ENCODE measurements at places on chromosomes 7 and 10.

GRCh38 chr10:16689227-16689626 is 128.0 kb downstream of the RSU1 start:
- DNase-seq = no peak

- no peak for DNase-seq
Observed at GRCh38 chr7:131320603-131321002, 7.1 kb upstream of the MKLN1 start.

GRCh38 chr10:16856567-16856966 is 39.3 kb upstream of the RSU1 start:
- no peak for DNase-seq

- no peak for DNase-seq
Observed at GRCh38 chr10:128062881-128063563, 63.2 kb downstream of the MKI67 start.

DNA sequence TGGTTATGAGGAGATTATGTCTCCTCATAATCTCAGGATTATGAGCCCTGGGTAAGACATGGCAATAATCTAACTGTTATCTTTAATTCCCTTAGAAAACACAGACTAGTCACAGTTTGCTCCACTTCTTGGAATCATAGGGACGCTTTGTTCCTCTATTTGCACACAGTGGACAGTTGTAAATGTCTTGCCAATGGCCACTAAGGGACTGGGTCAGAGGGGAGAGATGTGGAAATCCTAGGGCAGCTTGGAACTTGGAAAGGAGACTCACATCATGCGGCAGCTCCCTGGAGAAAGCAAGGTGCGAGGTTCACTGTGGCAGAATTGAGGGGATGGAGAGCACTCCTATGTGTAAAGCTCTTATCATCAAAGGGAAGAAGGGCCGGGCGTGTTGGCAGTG is 266.1 kb downstream of the PRPF18 start:
- no peak for DNase-seq

DNA sequence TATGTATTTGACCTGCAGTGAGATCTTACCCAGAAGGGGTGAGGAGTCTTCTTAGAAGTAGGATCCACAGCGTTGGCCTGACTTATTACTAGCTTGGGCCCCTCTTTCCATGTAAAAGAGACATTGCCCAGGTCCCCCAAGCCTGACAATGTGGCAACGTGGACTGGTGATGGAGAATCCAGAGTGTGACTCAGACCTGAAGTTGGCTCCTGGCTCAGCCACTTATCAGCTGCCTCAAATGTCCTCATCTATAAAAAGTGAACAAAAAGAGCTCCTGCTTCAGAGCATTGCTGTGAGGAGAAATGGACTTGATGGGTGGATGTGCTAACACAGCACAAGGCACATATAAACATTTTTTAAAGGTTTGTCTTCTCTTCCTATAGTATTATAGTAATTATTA is 35.4 kb upstream of the TECTB start:
- DNase-seq = no peak

- DNase-seq = no peak
Observed at GRCh38 chr10:123101872-123102271, 33.9 kb upstream of the HMX3 start.

DNA sequence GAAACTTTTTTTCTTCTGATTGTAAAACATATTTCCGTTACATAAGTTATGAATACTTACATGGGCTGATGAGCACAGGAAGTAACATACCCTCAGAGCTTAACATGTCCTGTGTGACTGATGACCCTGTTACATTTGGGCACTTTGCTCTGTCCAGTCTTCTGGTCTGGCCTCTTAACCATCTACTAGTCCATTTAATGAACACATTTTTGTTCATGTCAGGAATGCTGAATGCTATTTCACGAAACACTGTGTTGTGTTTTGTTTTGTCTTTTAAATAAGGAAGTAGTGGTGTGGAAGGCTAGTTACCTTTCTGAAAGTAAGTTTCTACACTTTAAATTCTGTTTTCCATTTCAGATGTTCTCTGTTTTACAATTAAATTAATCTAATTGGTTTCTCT is 77.7 kb downstream of the RBM33 start:
- no peak for DNase-seq

DNA sequence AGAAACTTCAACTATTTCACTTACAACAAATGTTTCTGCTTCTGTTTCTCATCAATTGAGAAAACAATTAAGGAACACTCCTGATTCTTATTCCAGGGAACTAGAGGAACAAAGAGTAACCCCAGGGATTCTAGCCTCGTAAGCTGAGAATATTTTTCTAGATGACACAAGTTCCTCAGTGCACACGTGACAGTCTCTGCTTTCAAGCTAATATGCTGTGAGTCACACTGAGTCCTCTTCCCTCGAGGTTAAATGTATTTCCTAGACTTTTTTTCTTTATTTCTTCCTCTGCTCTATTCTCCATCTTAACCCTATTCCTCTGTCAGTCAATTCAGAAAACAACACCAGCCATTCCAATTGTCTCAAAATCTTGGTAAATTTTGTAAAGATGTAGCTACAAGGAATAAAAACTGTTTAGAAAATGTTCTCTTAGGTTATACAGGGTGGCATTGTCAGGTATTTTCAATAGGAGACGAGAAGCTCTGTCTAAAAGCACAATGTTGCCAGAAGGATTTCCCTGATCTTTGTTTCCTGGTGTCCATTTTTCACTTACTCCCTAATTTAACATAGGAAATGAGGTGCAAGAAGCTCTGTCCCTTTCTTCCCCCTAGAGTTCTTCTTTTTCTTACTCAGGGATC is 5.8 kb upstream of the C1GALT1 start:
- no peak for DNase-seq

GRCh38 chr7:157597562-157597961 is 260.8 kb downstream of the DNAJB6 start:
- no peak for DNase-seq

DNA sequence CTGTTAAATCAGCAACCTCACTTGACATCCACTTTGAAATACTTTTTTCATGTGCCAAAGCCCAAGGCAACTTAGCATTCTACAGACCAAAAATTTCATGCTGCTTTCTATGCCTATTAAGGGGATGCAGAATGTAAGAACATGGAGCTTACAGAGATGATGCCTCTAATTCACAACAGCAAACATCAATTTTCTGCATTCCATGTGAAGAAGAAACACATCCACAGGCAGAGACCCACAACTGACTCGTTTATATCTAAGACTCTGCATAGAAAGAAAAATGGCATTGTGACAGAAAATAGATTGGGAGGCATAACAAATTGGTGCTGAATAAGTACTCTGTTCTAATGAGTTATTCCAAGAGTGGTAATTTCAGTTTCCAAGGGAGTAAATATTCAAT is 107.6 kb downstream of the SGMS1 start:
- DNase-seq = no peak

DNA sequence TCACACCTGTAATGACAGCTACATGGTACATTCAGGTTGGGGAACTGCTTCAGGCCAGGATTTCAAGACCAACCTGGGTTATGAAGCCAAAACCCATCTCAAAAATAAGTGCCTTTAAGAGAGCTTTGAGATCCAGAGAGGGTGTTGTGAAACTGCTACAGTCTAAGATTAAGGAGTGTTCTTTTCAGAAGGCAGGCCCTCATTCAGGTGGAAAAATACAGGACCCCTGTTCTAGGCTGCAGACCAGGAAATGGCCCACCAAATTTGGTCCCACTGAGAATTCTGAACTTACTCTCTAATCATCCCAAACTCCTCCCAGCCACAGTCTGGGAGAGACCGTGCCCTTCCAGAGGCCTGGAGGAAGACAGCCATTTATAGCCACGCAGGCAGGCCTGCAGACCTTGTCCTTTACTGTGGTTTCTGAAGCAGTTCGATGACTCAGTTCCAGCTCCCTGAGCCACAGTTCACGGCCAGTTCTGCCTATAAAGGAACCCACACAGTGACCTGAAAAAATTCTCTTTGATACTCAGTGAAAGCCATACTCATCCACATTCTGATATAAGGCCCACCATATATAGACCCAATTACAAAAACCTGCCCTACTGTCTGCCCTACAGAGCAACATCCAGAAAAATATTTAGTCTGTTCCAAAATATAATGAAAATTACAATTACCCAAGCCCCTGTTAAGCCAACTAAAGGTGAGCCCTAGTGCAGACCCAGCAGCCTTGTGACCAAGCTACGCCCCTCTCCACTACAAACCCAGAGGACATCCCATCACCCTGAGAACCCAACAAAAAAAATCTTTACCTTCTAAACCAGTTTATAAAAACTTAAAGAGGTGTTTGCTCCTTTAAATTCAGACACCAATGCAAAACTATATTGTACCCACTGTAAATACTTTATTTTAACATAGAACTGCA is 21.2 kb downstream of the ZNF680 start:
- no peak for DNase-seq

GRCh38 chr10:58757352-58758065 is 244.8 kb downstream of the BICC1 start:
- DNase-seq = no peak

DNA sequence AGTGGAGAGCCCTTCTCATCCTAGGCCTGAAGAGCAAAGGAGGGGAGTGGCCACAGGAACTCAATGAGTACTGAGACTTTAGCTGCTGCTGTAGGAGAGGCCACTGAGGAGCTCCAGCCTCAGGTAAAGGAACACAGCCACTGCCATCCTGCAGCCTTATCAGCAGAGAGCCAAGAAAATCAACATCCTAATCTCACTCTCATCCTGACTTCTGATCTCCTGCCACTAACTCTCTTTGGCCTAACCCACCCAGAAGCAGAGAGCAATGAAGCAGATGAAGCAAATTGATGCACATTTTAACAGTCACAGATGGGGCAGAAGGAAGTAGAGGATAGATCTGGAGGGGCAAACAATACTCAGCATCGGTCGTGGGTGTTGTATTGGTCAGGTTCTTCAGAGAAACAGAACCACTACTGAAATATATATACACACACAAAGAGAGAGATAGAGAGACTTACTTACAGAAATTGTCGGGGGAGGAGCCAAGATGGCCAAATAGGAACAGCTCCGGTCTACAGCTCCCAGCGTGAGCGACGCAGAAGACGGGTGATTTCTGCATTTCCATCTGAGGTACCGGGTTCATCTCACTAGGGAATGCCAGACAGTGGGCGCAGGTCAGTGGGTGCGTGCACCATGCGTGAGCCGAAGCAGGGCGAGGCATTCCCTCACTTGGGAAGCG is 297.6 kb downstream of the MTERF1 start:
- no peak for DNase-seq

DNA sequence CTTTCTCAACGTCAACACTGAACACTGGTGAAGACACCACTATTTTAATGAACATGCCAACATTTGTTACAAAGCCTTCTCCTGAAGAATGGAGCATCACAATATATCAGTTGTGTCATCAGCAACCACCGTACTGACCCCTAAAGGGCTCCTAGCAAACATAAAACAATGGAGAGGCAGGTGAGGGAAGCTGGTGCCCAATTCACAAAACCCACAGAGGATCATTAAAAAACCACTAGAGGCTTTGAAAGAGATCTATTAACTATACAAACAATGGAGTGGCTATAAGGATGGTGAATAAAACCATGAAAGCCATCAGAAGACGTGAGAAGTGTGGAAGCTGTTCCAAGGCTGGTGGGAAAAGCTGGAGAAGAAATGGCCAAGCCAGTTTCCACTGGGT is 150.8 kb downstream of the FAM107B start:
- no peak for DNase-seq

DNA sequence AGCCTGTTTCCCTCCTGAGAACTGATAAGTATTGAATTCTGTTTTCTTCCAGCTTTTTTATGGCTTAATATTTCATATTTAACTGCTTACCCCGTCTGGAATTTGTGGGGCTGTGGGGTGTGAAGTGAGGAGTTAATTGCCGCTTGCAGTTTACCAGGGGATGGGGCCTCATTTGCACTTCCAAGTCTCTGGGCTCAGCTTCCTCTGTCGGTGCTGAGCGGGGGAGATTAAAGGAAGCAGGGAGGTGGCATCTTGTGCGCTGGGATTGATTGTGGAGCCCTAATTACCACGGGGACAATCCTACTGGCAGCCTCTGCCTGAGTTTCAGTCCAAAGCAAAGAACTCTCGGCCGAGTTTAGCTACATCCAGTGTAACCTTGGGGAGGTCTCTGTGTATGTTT is 33.4 kb downstream of the ELFN1 start:
- no peak for DNase-seq

- DNase-seq = peak; percentile 18
Observed at GRCh38 chr10:70418229-70418628, 14.3 kb downstream of the EIF4EBP2 start.

DNA sequence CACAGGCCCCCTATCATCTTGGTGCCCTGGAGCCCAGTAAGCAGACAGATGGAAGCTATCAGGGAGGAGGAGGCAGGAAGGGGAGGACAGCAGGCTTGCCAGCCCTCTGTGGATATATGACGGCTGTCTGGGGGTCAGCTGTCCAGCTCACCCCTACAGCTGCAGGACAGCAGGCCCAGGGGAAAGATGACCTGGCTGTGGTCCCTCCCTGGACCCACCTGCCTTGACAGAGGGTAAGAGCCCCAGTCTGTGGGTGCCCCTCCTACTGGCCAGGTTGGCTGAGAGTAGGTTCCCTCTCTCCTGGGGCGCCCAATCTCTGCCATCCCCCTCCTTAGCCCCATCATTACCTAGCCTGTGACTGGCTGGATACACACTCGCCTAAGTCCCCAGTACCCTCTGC is 62.5 kb downstream of the C10orf143 start:
- DNase-seq = no peak

GRCh38 chr10:91953600-91954160 is 30.1 kb downstream of the BTAF1 start:
- no peak for DNase-seq

Measured in GOT3 (cell line).